ENCODE measurements at places on chromosomes 12 and 14.

DNA sequence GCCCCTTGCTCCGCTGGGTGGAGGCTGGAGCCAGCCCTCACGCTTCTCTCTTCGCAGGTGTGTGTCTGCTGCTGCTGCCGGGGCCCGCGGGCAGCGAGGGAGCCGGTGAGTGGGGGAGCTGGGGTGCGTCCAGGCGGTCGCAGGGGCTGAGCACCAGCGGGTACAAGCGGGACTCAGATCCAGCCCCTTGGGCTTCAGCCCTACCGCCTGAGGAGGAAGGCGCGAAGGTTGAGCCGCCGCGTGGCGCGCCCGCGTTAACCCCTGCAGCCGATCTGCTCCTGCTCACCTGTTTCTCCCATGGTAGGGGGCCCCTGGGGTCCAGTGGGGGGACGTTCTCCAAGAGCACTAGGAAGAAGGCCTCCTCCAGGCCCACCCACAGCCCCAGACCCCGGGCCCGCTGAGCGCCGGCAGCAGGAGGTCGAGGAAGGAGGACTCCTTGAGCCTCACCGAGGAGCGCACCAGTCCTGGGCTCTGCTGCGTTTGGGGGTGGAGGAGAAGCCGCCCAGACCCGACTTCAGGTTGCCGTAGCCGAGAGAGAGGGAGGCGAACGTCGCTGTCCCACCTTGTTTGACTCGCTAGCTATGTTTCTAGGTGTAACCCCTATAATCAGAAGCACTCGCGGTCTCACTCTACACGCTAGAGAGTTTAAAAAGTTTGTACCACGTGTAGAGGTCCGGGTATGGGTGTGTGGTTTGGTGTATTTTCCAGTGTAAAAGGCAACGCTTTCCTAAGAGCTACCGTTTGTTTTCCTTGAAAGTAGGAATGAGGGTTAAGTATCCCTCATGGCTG is 834 bp downstream of the COCH start:
- DNase-seq: peak; percentile 22

- DNase-seq: no peak
These were observed 11.5 kb upstream of the TDRD9 start for GRCh38 chr14:103916636-103917262.

- DNase-seq: no peak
These were observed 49.4 kb downstream of the CD9 start for GRCh38 chr12:6249580-6249979.

DNA sequence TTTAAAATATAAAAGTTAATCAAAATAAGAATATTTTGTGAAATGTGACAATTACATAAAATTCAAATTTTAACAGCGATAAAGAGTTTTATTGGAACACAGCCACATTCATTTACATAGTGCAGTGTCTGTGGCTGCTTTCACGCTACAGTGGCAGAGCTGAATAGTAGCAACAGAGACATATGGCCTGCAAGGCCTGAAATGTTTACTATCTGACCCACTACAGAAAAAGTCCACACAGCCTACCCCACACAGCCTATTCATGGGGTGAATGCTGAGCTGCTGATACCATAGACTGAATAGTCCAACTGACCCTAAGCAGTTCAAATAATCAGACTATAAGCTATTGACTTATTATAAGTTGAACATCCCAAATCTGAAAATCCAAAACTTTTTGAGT is 13.2 kb downstream of the GNS start:
- no peak for DNase-seq

- no peak for DNase-seq
These were observed 642.0 kb downstream of the GALC start for GRCh38 chr14:87351007-87351406.

GRCh38 chr14:28766469-28766955 is at the start of gene FOXG1:
TSS of gene FOXG1 (plus strand) at chr14:28766787. CDS start at chr14:28767280, 493 bp downstream.
- DNase-seq: peak; percentile 98

- DNase-seq: no peak
These were observed 92.9 kb downstream of the GCH1 start for GRCh38 chr14:54809767-54810166.

DNA sequence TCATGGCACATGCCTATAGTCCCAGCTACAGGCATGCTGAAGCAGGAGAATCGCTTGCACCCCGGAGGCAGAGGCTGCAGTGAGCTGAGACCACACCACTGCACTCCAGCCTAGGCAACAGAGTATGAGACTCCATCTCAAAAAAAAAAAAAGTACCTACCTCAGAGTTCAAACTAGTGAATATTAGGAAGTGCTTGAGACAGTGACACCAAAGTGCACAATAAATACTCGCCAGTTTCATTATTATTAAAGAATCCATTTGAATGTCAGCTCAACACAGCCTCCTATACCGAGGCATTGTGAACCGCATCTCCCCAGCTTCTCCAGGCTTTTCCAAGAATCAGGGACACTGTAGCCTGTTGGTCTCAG is 5.0 kb downstream of the GAPDH start:
- no peak for DNase-seq

GRCh38 chr12:29238822-29239291 is 89.8 kb downstream of the FAR2 start:
- peak; percentile 37 for DNase-seq

DNA sequence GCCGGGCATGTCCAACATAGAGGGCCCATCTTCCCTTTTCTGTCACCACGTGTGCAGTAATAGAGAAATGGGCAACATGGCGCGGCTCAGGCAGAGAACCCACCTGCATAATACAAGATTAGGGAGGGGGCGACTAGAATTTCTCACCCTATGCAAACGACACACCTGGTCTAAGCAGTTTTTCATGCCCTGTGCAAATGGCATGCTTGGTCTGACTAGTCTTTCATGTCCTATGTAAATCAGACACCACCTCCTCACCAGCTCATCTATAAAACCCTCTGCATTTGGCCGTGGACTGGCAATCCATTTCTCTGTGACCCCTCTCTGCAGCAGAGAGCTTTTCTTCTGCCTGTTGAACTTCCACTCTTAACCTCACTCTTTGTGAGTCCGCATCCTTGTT is 180.2 kb upstream of the PZP start:
- no peak for DNase-seq

GRCh38 chr12:46256942-46257341 is 11.9 kb downstream of the SLC38A1 start:
- no peak for DNase-seq

GRCh38 chr14:69483765-69484443 is 624 bp upstream of the PLEKHD1 start:
- peak; percentile 42 for DNase-seq

- peak; percentile 83 for DNase-seq
These were observed 10.9 kb upstream of the PIK3C2G start for GRCh38 chr12:18250313-18250916.

- no peak for DNase-seq
These were observed 15.7 kb downstream of the SLC38A2 start for GRCh38 chr12:46356655-46357437.

DNA sequence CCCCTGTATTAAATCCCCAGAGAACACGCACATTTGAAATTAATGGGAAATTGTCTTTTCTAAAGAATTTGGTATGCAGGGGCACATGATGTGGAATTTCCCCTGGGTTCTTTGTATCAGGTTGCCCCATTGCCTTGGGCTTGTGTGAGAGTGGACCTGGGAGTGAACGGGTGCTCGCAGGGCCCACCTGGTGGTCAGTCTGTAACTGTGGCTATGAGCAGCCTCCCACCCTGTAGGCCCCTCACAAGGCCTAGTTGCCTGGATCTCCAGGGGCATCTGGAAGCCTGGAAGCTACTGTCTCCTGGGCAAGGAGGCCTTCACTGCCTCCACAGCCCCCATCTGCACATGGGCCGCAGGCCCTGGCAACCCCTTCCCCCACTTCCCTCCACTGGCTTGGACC is 96.7 kb downstream of the SLC25A47 start:
- DNase-seq: no peak

GRCh38 chr14:42535397-42535796 is 928.7 kb downstream of the LRFN5 start:
- no peak for DNase-seq

- no peak for DNase-seq
These were observed 23.5 kb downstream of the CSRP2 start for GRCh38 chr12:76855271-76855670.

DNA sequence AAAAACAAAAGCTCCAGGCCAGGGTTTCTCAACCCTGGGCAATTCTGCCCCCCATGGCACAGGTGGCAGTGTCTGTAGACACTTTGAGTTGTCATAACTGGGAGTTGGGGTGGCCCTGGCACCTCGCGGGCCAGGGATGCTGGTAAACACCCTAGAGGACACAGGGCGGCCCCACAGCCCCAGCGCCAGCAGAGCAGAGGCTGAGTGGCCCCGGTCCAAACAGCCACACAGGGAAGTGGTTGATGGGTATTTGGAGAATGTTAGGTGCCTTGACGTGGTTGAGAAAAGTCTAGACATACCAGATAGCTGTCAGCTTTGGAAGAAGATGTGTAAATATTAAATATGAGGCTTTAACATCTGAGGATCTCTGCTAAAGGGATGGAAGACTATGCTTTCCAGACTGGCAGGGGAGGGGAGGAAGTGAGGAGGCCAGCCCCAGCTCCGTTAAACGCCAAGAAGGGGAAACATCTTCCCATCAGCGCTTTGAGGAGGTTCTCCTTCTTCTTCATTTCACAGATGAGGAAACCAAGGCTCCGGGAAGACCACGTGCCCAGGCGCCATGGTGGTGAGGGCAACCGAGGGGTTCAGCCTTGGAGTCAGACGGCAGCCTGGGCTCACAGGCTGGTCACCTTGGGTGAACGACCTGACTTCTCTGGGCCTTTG is 103.7 kb downstream of the SCARB1 start:
- peak; percentile 78 for DNase-seq

DNA sequence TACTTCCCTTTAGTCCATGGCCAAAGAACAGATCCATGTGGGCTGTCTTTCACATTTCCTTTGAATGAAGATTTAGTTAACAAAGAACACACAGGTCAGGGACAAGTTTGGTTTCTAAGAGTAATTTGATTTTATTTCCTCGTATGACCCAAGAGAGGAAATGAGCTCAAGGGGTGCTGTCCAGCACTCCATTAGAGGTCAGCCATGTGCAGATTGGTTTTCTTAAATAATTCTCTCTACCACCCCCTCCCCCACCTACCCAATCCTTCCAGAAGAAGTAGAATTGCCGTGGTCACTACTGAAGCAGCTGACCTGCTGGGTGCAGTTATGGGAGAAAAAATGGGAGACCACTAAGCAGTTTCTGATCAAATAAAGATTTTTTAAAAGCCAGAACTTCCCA is 13.9 kb upstream of the OAS1 start:
- no peak for DNase-seq

- no peak for DNase-seq
These were observed 46.3 kb downstream of the ADGRD1 start for GRCh38 chr12:131000000-131000486.
